ENCODE measurements at places on chromosomes 5 and 9.

- no peaks in the 10 kb centered on the region for H3K27me3 ChIP-seq
- H3K36me3 ChIP-seq: no peaks in the 10 kb centered on the region
- H3K4me3 ChIP-seq: no peak overlapping the region
- no peaks in the 10 kb centered on the region for H3K4me1 ChIP-seq
- DNase-seq: peak; percentile 76
Measured at GRCh38 chr5:76337953-76338451, 65.1 kb upstream of the IQGAP2 start.

DNA sequence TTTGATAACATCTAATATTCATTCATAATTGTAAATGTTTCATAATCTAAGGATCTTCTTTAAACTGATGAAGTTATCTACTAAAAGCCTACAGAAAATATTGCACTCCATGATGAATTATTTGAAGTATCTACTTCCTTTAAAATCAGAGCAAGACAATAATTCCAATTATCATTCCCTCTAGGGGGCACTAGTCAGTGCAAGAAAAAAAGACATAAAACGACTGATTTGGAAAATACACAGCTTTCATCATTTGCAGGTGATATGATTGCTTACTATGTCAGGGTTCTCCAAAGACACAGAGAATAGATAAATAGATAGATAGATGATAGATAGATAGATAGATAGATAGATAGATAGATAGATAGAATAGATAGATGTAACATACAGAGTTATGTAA, 13.5 kb upstream of the GRM6 start:
- no peaks in the 10 kb centered on the region for H3K27me3 ChIP-seq
- H3K36me3 ChIP-seq: no peaks in the 10 kb centered on the region
- no peak overlapping the region for H3K27ac ChIP-seq
- H3K4me1 ChIP-seq: no peaks in the 10 kb centered on the region

DNA sequence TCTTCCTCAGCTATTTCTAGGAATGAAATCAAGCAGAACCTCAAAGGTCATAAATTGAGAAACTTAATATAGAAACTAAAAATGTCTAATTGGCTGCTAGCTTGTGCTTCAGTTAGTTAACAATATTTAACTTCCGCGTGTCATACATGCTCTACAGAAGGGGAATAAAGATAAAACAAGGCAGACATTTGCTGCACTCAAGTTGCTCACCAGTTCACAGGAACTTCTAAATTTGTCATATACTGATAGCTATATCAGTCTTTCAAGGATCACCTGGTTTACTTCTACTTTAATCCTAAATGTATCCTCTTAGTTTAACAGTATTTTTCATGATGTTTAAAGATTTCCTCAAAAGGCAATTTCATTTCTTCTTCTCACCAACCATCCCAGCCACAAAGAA, 8.4 kb downstream of the CCNH start:
- H3K36me3 ChIP-seq: peaks cover 14% of the 10 kb centered on the region
- no peak for DNase-seq
- H3K4me3 ChIP-seq: no peak overlapping the region
- no peaks in the 10 kb centered on the region for H3K27me3 ChIP-seq

DNA sequence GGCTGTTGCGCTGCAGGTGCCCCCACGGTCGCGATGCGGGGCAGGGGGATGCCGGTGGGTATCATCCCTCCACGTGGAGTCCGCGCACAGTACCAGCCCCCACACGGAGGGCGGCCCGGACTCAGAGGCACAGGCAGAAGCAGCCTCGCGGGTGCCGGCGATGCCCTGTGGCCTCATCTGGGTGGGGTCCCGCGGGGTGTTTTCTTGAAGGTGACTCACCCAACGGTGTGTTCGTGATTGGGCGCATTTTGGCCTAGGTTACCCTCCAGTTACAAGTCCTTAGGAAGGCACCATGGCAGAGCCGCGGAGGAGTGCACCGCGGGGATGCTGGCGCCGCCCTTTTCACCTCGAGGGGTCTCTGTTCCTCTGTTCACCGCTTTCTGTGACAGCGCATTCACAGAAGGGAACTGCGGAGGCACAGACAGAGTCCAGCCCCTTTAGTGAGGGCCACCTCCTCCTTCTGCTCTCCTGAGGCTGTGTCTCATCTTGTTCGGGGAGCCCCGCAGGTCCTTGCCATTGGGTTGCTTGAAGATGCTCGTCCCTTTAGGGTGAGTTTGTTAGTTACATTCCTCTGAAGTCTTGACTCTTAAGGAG, 21.6 kb upstream of the EXOC3 start:
- H3K27me3 ChIP-seq: no peaks in the 10 kb centered on the region
- H3K36me3 ChIP-seq: peaks cover 16% of the 10 kb centered on the region
- H3K4me3 ChIP-seq: no peak overlapping the region
- no peak overlapping the region for H3K27ac ChIP-seq
- no peaks in the 10 kb centered on the region for H3K4me1 ChIP-seq

DNA sequence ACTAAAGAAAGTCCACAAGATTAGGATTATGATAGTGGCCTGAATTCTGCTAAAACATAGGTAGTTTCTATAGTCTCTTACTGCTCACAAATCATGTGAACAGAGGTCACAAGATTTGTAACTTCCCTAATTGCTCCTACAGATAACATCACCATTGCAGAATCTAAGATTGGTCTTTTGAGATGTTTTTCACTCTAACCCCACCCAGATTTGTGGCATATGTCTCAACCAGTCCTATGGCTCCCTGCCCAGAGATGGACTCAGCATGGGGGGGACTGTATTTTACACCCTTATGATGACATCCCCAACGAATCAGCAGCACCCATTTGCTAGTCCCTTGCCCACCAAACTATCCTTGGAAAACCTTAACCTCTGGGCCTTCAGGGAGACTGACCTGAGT, 1046.2 kb downstream of the CDH12 start:
- H3K27ac ChIP-seq: no peak overlapping the region
- no peaks in the 10 kb centered on the region for H3K27me3 ChIP-seq
- H3K4me3 ChIP-seq: no peak overlapping the region
- DNase-seq: peak; percentile 79
- H3K4me1 ChIP-seq: no peaks in the 10 kb centered on the region

DNA sequence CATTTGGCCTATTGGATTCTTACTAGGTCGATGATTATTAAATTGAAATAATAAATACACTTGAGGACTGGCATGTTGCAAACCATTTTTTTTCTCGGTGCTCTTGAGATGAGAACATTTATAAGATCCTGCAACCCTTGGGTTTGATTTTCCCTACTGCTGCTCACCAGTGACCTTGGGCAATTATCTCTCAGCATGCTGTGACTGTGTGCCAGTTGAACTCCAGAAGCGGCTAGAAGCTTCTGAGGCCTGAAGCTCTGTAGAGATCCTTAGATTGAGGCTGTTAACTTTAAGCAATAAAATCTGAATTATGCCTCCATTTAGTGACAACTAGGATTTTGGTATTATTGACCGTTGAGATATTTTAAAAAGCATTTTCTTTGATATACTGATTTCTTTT, 489.8 kb downstream of the MAT2B start:
- H3K4me3 ChIP-seq: no peak overlapping the region
- no peak overlapping the region for H3K27ac ChIP-seq
- no peaks in the 10 kb centered on the region for H3K4me1 ChIP-seq
- H3K36me3 ChIP-seq: no peaks in the 10 kb centered on the region

GRCh38 chr9:78932849-78933627, 636.1 kb downstream of the PSAT1 start:
- no peak overlapping the region for H3K4me3 ChIP-seq
- H3K27me3 ChIP-seq: no peaks in the 10 kb centered on the region
- no peak overlapping the region for H3K27ac ChIP-seq
- peak; percentile 65 for DNase-seq

Measured in fibroblast of lung (primary cell).